ENCODE measurements at places on chromosomes 6 and 20.

DNA sequence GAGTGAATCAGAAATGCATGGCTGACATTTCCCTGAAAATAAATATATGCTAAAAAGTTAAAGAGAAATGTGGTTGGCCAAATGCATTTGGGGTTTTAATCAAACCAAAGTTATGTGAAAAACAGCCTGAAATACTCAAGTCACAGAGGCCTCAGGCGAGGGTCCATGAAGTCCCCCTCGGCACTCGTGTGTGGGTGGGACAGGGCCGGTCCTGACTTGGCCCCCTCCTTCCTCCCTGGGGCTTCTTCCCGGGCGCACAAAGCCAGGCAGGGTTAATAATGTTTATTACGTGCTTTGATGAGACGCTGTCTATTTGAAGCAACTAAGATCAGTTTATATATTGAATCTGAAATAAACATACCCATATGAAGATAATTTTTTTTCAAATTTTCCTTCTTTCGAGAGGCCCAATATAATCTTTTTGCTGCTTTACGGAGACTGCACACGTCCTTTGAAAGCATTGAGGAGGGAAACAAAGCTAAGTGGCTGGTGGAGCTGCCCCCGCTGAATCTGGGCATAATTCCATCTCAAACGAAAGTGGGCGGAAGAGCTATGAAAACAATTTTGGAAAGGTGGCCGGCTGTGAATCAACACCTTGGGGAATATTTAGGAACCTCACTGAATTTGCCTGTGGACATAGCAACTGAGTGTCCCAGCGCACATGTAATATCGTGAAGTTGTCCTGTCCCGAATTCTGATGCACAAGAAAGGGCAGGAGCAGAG is 55.8 kb upstream of the SMOC2 start:
- DNase-seq, result no peak

DNA sequence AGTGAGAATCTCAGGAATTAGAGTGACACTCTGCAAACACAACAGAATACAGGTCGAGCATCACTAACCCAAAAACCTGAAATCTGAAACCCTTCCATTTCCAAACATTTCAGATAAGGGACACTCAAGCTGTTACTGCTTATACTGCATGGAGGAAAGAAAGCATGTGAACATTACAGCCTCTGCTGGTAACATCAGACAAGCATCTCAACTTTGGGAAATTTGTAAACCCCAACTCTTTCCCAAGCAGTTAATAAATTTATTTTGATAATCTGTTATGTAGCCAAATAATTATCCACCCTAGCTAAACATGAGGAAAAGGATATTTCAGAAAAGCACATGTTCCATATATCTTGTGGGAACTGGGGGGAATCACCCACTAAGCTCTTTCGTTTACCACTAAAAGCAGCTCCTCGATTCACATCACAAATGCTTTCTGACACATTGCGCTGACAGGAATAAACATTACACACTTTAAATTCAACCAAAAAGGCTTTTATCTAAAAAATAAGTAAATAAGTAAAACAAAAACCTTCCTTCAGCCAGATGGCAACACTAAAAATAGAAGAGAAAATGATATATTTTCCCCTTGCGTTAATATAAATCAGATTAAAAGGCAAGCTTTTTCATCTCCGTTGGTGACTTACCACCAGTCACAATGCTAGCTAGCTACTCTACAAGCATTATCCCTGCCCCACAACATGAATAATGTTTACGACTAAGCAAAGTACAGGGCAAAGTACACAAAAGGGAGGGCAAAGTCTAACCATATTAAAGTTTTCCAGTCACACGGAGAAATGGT is 120.8 kb downstream of the MAP7 start:
- DNase-seq, result peak; percentile 21

- DNase-seq, result no peak
Measured at GRCh38 chr6:16481697-16482399, 243.5 kb downstream of the GMPR start.

DNA sequence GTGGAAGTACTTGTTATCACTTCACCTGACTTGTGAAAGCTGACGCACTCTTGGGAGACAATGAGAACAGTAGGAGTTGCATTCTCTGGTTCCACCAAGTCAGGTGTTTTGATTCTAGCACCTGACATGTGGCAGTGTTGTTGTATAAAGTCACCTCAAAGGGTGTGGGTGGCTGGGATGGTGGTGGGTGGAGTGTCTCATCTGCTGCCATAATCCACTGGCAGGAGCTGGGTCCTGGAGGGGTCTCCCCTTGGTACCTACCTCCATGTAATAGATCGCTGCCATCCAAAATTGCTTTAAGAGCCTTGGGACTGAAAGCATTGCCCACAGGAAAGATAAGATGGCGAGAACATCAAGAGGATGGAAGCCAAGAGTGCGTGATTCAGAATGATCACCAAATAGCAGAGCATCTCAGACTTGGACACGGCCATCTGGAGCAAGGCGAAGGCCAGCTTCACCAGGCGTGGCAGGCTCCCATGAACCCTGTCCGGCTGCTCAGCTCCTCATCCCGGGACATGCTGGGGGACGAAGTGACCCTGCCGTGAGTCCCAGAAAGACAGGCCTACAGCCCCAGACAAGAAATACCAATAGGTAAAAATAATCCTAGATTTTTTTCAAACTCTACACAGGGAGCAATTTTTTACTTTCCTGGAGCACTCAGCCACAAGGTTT is 56.6 kb downstream of the NPEPL1 start:
- no peak for DNase-seq

DNA sequence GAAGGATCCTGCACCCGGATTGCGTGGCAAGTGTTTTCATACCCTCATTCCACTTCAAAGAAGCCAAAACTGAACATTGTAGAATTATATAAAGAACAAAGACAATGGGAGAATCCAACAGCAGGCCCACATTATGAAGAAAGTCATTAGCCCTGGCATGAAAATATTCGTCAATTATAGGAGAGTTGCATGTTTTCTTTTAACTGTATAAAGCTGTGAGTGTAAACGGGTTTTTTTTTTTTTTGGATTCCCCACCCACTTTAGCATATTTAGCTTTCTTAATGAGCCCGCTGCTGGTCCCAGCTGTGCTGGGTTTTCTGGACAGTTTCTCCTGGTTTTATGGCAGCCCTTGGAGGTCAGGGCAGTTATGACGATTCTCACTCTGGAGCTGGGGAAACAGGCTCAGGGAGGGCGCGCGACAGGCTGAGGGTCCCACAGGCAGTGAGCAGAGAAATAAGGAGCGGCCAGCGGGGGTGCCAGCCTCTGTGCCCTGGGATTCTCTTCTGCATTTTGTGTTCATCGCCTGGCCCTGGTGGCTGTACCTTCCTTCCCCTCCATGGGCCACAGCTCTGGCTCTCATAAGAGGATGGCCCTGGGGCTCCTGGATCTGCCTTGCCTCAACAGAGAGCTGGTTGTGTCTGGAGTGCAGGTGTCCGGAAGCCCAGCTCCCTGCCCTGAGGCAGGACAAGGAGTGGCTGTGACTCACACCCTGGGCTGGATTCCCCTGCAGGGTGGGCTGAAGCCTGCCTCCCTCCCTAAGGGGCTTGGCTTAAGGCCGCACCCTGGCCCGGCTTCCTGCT is 24.1 kb upstream of the SULF2 start:
- no peak for DNase-seq

DNA sequence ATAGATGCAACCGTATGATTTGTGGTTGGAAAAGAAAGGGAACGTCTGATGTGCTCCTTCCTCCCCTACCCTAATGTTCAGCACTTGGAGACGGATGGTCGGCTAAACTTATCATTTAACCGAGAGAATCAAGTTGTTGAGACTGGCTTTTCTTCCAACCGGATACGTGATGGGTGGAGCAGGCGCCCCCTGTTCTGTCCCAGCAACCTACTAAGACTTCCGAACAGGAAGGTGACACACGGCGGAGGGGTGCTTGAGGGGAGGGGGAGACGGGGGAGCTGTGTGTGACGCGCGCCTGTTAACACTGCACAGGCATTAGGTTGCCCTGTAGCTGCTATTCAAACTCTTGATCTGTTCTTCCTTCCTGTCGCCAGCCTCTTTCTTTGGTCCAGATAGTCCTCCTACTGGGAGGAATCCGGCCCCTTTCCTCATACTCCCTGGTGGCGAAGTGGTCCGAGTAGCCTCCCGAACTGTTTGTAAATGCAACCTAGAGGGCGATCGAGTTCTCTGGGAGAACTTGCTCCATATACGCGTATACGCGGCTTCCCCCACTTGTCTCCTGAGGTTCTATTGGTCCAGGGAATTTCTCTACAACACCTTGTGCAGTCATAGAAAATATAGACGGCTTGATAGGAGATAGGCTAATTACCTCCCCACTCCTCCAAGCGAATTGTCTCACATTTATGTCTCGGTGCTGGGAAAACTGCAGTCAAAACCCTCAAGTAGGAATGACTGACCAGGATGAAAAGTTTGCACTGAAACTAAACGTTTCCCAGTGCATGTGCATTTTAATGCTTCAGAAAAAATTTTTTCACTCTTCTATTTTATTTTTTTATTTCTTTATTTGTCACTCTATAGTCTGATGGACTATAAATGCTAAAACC is 126.0 kb upstream of the SLC2A12 start:
- DNase-seq, result peak; percentile 93

DNA sequence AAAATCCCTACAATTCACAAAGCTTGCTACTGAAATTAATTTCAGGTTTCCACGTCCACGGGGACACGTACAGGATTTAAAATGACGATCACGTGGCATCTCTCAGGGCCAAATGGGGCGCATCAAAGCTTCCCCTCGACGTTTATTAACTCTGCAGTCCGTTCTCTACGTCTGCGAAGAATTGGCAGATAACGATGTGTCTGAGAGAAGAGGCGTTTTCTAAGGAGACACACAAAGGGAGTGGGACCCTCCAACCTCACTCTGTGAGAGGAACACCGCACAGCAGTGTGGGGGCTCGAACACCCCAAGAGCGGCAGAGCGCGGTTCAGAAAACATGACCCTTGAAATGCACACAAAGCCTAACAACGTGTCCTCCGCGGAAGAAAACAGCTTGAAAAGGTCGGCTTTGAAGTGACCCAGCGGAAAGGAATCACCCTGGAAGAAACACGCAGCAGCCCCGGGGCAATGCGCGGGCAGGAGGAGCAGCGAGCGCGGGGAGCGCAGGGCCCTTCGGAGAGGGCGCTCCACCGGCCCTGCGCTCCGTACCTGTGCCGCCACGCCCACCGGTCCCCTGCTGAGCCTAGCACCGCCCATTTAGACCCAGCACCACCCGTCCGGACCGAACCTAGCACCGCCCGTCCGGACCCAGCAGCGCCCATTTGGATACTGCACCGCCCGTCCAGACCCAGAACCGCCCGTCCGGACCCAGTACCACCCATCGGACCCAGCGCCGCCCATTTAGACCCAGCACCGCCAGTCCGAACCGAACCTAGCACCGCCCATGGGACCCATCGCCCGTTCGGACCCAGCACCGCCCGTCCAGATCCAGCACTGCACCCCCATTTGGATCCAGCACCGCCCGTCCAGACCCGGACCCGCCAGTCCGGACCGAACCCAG is 1.1 kb upstream of the AFDN start:
- DNase-seq, result no peak

DNA sequence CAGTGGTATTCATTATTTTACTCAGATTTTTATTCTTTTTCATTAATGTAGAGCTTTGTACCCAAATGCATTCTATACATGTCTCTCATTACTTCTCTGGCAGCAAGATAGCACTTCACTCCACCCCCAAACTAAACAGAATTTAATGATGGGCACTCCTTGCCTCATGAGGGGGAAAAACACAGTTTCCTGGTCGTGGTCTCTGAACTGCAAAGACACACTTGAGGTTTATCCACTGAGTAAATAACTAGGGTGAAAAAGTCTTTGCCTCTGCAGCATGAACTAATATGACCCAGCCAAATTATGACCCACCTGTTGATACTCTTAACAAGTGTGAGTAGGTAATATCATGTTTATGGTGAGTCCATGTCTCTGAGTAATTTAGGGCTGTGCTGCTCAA is 785.2 kb upstream of the FLRT3 start:
- DNase-seq, result no peak

GRCh38 chr6:35581633-35582032 is 68.9 kb upstream of the TULP1 start:
- DNase-seq, result no peak

- no peak for DNase-seq
Measured at GRCh38 chr20:9835302-9835701, 3.6 kb downstream of the PAK5 start.

DNA sequence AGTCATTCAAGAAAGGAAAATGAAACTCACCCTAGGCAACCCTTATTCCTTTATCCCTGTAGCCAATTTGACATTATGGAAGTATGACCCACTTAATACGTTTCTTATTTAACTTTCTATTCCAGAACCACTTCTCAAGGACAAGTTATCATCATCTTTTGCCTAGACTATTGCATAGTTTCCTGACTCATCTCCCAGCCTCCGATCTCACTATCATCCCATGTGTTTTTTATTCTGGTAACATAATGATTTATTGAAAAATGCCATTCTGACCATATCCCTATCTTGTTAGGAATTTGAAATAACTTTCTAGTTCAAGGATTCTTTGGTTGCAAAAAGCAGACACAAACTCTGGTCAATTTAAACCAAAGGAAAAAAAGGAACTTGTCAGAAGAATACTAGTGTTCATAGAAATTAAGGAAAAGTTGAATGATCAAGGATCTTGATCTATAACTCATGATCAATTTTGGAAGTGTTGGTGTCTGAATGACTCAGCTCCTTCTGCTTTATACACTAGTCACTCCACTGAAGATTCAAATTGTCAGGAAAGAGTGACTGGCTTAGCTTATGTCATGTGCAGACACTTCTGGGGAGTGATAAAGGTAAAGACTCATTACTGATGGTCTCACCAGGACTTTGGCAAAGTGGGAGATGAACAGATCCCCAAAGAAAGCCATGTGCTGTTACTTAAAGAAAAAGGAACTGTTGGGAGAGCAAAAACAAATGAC is 8.5 kb upstream of the TINAG start:
- DNase-seq, result peak; percentile 27

GRCh38 chr6:105372142-105372848 is 30.6 kb downstream of the PREP start:
- no peak for DNase-seq

- peak; percentile 86 for DNase-seq
Measured at GRCh38 chr6:92989656-92990055, 429.7 kb downstream of the EPHA7 start.

DNA sequence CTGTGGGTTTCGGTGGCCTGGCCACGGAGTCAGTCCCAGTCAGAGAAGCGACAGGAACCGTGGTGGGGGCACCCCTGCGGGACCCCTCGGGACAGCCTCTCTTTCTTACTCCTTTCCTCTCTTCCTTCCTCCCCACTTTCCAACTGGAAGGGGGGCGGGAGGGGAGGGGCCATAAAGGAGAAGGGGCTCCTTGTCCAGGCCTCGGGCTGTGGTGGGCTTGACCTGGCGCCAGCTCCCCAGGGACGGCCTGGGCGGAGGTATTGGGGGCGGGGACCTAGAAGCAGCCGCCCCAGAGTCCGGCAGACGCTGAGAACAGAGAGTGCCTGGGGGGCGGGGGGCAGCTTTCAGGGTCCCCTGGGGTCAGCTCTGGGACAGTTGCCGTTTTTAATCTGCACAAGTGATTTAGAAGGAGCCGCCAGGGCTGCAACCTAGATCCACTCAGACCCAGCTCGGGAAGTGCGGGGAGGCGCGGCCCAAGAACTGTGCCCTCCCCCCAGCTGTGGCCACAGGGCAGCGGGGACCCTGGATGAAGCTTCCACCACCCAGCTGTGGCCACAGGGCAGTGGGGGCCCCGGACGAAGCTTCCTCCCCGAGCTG is 6.4 kb upstream of the ABHD16B start:
- DNase-seq, result no peak

All from OCI-M1 (cell line).